ENCODE measurements at places on chromosomes 3 and 15. TPM values are rescaled to one million over a fixed set of nuclear protein-coding genes. Genes with fewer than 3 reads are reported as not detected.

DNA sequence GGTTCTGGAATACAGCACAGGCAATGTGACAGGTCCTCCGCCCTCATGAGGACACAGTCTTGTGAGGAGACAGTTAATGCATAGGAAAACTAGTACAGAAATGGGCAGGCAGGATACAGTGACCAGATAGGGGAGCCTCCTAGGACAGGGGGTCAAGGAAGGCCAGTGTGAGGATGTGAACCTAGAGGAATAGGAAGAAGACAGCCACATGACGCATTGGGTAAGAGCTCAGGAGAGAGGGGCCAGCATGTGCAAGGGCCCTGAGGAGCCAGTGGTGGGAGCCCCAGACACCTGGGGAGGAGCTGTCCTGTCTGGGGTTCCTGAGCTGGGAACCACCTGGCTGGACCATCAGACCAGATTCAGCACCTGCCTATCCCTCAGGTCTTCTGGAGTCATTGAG is 15.6 kb downstream of the IRAK2 start:
- no peaks in the 10 kb centered on the region for H3K27me3 ChIP-seq
- H3K27ac ChIP-seq = no peak overlapping the region
- H3K36me3 ChIP-seq = no peaks in the 10 kb centered on the region
- H3K4me1 ChIP-seq = peaks cover 9% of the 10 kb centered on the region

DNA sequence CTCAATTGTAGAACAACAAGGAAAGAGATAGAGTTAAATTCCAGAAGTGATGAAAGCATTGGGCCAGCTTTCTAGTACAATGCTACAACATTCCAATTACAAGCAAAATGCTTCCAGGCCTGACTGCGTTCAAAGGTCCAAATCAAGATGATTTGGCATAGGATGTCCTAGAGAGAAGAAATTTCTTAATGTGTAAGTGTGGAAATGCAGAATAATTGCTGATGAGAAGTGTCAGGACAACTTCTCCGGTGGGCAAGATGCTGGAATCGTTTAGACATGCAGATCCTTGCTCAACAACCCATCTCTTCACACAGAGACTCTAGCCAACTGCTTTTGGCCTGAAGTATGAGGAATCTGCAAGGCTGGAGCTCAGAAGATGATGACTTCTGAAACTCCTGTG is 71.1 kb upstream of the PDZRN3 start:
- no peak overlapping the region for H3K4me3 ChIP-seq
- H3K4me1 ChIP-seq = no peaks in the 10 kb centered on the region
- no peaks in the 10 kb centered on the region for H3K27me3 ChIP-seq

NUP210 gene
- total RNA-seq = 143 TPM

DNA sequence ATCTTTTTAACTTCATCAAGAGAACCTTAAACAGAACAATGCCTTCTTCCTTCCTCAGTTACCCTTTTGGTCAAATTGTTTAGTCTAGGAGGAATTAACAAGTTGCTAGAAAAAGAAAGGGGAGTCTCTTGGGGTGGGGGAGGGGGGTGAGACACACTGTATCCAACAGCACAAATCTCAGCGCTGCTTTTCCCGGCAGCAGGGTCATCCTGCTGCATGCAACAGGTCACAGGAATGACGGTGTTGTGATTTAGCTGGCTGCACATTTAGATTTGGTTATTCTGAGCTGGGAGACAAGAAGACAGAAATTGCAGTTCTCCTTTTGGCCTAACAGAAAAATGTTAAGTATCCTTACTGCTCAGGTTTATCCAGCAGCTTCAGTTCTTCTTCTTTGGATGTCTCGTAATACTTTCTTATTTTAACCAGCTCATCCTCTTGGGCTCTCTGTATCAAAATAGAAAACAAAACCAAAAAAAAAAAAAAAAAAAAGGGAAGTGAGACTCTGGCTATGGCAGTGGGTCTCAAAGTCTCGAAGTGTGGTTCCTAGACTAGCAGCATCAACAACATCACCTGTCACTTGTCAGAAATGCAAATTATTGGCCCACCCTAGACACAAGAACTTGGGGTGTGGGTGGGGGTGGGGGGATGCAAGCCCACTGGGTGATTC is 190.5 kb downstream of the GREM1 start:
- no peaks in the 10 kb centered on the region for H3K4me1 ChIP-seq
- H3K36me3 ChIP-seq = no peaks in the 10 kb centered on the region
- DNase-seq = no peak
- H3K27me3 ChIP-seq = no peaks in the 10 kb centered on the region

ACAP2 gene
- total RNA-seq = 55.7 TPM

DNA sequence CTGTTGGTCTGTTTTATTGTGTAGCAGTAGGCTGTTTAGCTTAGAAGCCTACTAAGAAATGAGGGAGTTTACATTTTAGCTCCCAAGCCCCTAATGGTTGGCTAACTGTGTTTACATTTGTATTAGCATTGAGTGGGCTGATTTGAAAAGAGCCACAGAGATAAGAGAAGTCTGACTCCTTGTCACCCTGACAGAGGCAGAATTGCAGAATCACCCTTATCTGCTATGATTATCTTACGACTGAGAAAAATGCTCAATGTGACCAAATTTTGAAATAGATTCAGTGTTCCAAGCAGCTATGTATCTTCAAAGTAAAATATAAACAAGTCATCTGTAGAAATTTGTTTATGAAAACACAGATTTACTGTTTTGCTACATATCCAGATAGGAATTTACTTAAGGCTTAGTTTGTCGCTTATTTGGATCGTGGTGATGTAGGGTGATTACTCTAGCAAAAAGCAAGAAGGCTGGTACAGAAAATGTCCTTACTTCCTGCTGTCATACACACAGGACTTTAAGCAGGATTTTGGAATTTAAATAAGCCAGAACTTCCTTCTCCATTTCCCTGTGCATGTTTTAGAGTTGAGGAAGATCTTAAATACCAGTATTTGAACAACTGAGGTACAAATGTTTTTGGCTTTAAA is 19.0 kb downstream of the SEMA6D start:
- no peak overlapping the region for H3K27ac ChIP-seq
- no peaks in the 10 kb centered on the region for H3K4me1 ChIP-seq
- no peak overlapping the region for H3K4me3 ChIP-seq
- no peaks in the 10 kb centered on the region for H3K36me3 ChIP-seq

GRCh38 chr15:96625256-96625655 is 294.8 kb downstream of the NR2F2 start:
- no peaks in the 10 kb centered on the region for H3K27me3 ChIP-seq
- DNase-seq = no peak
- no peaks in the 10 kb centered on the region for H3K4me1 ChIP-seq
- no peak overlapping the region for H3K27ac ChIP-seq
- H3K4me3 ChIP-seq = no peak overlapping the region

GRCh38 chr3:140055092-140055791 is 120.3 kb downstream of the CLSTN2 start:
- H3K27me3 ChIP-seq = peaks cover 9% of the 10 kb centered on the region
- H3K27ac ChIP-seq = no peak overlapping the region
- no peaks in the 10 kb centered on the region for H3K36me3 ChIP-seq

DNA sequence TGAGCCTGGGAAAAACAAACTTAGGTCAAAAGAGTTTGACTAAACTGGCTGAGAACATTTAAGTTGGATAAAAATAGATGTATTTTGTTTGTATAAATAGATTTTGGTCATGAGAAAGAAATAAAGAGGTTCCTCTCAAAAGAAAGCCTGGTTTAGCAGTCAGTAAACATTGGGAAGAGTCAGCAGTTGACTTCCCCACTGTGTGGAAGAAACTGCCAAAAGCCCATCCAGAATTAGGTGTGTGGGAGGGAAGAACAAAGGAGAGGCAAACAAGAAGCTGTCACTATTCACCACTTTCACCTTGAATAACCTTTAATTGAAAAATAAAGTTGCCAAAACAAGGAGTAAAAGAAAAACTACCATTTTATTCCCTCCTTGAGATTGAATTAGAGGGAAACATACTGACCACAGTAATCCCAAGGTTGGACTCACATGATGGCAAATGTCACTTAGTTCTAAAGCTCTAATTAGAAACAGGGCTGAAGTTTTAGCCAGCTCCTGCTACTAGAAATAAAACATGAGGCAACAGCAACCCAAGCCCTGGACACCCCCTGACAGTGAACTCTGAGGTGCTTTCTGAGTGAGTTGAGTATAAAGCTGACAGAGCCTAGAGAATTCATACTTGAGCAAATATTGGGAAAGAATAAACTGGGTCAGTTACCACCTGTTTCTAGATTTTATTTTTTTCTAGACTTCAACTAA is 139.3 kb downstream of the SERPINI1 start:
- H3K27me3 ChIP-seq = peaks cover 10% of the 10 kb centered on the region
- H3K4me3 ChIP-seq = no peak overlapping the region
- no peak for DNase-seq
- H3K36me3 ChIP-seq = no peaks in the 10 kb centered on the region

DNA sequence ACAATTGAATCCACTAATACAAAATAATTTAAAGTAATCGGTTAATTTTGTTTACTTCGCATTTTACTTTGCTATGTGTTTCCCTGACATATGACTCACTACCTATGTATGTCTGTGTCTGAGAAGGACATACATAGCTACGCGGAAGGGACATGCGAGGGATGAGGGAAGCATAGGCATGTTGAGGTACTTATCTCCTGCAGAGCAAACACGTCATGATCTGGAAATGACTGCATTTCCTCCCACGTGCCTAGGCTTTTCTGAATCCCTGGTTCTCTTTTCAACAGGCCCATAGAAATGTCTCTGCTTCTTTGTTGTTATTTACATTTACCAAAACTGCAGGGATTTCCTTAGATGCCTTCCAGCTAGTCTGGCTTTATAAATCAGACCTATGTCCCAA is 27.5 kb downstream of the ALCAM start:
- peaks cover 2% of the 10 kb centered on the region for H3K27me3 ChIP-seq
- H3K36me3 ChIP-seq = peaks cover 1% of the 10 kb centered on the region
- no peak overlapping the region for H3K27ac ChIP-seq

GRCh38 chr15:73305331-73306211 is 63.2 kb downstream of the HCN4 start:
- H3K4me3 ChIP-seq = no peak overlapping the region
- no peak overlapping the region for H3K27ac ChIP-seq
- H3K27me3 ChIP-seq = peaks cover 3% of the 10 kb centered on the region
- H3K36me3 ChIP-seq = no peaks in the 10 kb centered on the region
- peaks cover 8% of the 10 kb centered on the region for H3K4me1 ChIP-seq
- DNase-seq = peak; percentile 55

PLA2G4E gene
- total RNA-seq = not detected

CXCR6 gene
- total RNA-seq = 3.4 TPM

DNA sequence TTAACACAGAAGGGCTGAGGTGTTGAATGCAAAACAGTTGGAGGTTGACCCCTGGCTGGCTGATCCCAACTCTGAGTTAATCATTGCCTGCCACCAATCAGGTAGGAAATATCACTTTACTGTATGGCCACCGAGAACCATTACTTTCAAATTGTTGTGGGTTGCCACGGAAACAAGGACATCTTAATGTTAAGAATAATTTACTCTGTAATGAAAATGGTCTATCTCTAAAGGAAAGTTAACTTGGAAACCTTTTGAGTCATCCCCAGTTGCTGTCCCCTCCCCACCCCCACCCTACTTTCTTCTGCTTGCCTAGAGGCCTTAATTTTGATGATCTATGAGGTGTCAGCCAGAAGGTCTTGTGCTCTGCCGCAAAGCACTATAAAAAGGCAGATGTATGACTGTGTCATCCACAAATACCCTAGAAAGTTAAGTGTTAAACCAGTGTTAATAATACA is 78.7 kb upstream of the SNRK start:
- H3K4me1 ChIP-seq = peaks cover 4% of the 10 kb centered on the region
- no peak overlapping the region for H3K27ac ChIP-seq
- no peak for DNase-seq
- H3K27me3 ChIP-seq = no peaks in the 10 kb centered on the region
- no peaks in the 10 kb centered on the region for H3K36me3 ChIP-seq

SYNPR gene
- not detected for total RNA-seq

- DNase-seq = peak; percentile 58
- H3K4me1 ChIP-seq = no peaks in the 10 kb centered on the region
- no peaks in the 10 kb centered on the region for H3K36me3 ChIP-seq
- H3K27ac ChIP-seq = no peak overlapping the region
- peaks cover 2% of the 10 kb centered on the region for H3K27me3 ChIP-seq
- no peak overlapping the region for H3K4me3 ChIP-seq
Observed at GRCh38 chr3:149717391-149718056, 34.8 kb downstream of the COMMD2 start.

DNA sequence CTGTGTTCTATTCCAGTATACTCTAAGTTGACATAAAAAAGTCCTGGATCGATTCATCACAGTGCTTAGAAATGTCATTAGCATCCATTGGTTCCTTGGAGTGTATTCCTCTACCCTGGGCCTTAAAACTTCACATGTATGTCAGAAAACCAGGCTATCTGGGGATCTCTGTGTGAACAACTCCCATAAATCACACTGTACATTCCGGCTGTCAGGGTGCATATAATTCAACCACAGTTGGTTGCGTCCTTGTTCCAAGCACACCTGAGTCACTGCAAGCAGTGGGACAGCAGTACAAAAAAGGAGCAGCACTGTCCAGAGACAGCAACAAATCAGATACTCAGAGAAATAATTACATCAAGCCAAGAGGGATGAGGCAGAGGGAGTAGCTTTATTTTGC is 52.4 kb downstream of the PDZRN3 start:
- H3K36me3 ChIP-seq = no peaks in the 10 kb centered on the region
- no peak overlapping the region for H3K27ac ChIP-seq
- no peak for DNase-seq
- H3K27me3 ChIP-seq = peaks cover 25% of the 10 kb centered on the region
- H3K4me3 ChIP-seq = no peak overlapping the region

GRCh38 chr3:149152420-149152819 is 23.0 kb downstream of the HPS3 start:
- no peaks in the 10 kb centered on the region for H3K27me3 ChIP-seq
- H3K4me3 ChIP-seq = no peak overlapping the region
- peaks cover 22% of the 10 kb centered on the region for H3K36me3 ChIP-seq

P3H2 gene
- total RNA-seq = not detected

CORO2B gene
- total RNA-seq = not detected

DNA sequence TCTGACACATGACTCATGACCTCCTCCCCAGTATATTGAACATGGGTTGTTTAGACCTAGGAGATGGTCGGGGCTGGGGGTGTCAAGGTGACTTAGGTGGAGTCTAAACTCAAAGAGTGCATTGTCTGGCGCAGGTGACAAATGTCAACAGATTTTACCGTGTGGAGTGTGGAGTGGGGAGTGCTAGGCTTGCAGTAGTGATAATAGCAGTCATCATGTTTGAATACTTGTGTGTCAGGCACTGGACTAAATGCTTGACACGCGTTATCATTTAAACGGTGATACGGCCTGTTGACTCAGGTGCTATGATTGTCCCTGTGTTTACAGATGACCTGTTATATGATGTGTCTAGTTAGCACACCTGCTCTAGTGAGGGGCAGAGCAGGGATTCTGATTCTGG is 30.8 kb downstream of the MUC20 start:
- no peaks in the 10 kb centered on the region for H3K27me3 ChIP-seq
- no peak for DNase-seq
- no peaks in the 10 kb centered on the region for H3K36me3 ChIP-seq
- no peak overlapping the region for H3K27ac ChIP-seq

GRCh38 chr3:122014741-122015140 is 7.3 kb downstream of the ILDR1 start:
- DNase-seq = peak; percentile 50
- no peaks in the 10 kb centered on the region for H3K36me3 ChIP-seq
- H3K27ac ChIP-seq = no peak overlapping the region
- no peak overlapping the region for H3K4me3 ChIP-seq

Data from activated CD8-positive, alpha-beta T cell treated with anti-CD3 and anti-CD28 coated beads for 36 hours (primary cell).